ENCODE measurements at places on chromosomes 5 and 9.

DNA sequence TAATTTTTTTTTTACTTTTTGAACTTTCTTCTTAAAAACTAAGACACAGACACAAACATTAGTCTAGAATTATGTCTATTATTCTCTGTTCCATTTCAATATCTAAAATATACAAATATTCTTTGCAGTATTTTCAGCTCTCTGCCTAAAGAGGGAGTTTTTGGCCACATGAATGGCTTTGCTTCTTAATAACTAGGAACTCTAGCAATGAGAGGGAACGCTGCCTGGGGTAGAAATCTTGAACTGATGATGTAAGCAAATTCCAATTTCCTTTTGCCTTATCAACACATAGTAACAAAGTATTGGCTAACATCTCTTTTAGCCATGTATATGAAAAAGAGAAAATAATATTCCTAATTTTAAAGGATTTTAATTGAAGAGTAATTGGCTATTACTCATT is 51.9 kb downstream of the SLC25A46 start:
- DNase-seq, result no peak

DNA sequence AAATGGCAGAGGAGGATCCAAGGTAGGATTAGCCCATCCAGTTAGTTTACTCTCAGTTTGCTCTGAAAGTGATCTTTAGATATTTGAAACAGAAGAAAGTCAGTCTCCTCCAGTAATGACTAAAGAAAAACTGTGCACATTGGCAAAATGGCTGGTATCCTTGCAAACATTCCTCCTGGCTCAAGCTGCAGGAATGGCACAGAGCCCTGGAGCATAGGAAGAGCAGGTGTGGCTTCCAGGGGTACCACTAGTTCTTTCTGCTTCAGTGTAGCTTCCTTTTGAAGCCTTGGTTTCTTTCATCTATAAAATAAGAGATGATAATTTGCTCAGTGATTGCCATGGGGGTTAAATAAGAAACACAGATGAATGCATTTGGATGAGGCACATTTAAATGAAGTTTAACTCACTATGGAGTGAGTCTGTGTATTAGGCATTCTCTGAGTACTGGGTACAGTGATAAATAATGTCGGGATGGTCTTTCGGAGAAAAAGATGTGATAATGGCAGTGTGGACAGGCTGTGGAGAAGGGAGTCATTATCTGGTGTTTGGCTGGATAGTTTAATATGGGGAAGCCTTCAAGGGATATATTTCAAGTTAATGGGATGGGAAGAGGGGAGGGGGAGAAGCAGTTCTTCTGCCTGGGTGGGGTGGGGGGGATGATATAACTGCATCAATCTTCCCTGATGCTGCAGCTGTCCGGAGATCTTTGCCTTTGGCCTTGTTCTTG is 217.3 kb upstream of the KLF4 start:
- no peak for DNase-seq

- no peak for DNase-seq
These were observed 68.5 kb downstream of the ANKRD31 start for GRCh38 chr5:75168026-75168735.

DNA sequence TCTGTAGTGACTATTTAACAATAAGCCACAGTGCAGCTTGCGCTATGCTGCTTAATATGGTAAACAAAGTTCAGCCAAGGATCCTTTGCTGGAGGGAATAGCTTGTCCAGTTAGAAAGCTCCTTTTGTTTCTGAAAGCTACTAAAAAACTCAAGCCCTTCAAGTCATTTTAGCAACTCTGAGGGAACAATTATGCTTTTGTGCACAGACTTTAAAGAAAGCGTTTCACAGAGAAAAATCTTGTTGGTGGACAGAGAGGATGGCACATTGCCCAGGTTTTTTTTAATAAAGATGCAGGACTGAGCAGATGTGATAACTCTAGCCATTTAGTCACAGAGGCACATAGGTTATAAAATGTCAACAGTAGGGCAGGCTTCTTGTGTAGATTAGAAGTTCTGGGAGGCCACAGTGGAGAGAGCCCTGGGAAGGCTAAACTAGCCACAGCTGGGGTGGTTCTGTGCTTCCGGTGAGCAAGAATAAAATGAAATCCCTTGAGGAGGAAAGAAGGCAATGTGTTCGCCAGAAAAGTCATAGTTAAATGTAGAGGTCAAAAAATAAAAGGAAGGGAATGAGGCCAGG is 63.4 kb downstream of the ALDH7A1 start:
- DNase-seq, result no peak

GRCh38 chr9:134891713-134892112 is 11.1 kb downstream of the FCN2 start:
- DNase-seq, result no peak

- no peak for DNase-seq
These were observed 9.9 kb upstream of the GLIS3 start for GRCh38 chr9:4309806-4310205.

GRCh38 chr5:122730037-122730436 is 44.8 kb upstream of the SNX2 start:
- no peak for DNase-seq

DNA sequence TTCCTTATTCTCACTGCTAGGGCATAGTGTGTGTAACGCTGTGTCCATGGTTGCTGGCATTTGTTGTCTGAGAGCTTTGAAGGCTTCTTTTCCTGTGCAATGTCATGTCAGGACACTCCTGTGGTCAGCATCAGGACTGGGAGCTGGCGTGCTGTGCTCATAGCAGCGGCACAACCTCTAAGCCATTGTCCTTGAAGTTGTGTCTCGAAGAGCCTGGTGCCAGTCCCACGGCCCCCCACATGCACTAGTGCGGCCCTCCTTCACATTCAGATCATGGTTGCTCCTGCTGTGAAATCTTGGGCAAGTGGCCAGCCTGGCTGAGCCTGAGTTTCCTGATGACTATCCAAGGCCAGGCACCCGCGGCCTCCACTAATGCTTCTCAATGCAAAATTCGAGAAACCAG is 32.4 kb downstream of the PDZD2 start:
- DNase-seq, result no peak

DNA sequence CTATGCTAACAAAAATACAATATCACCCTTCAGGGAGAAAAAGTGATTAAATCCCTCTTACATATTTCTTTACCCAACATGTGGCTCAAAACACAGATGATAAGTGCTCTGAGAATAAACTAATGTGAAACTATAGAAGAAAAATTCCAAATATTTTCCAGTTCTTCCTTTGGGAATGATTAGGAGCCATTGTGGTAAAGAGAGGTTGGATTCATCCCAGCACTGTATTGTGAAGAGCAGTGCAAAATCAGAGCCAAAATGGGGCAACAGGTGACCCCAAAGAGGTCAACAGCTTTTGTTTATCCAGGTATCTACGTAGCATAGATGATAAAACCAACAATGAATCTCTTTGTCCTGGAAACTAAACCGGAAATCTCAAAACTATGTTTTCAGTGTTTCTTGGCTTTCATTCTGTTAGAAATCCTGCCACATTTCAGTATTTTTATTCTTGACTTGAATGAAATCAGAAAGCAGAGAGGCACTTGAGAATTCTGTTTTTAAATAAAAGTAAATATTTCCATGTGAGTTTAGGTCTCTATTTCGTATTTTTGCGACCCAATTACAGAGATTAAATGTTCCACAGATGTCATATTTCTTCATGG is 120.4 kb upstream of the FST start:
- no peak for DNase-seq

GRCh38 chr9:137482094-137482781 is 23.1 kb upstream of the NSMF start:
- DNase-seq, result no peak

DNA sequence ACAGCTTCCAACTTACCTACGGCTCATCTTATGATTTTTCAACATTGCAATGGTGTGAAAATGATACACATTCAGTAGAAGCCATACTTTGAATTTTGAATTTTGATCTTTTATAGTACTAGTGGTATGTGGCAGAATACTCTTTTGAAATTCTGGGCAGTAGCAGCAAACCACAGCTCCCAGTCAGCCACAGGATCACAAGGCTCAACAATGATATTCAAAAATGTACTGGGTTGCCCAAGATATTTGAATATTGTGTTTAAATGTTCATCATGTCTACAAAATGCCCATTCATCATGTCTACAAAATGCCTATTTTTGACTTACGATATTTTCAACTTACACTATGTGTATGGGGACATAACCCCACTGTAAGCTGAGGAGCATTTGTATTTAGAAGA is 81.3 kb upstream of the PRR16 start:
- no peak for DNase-seq

DNA sequence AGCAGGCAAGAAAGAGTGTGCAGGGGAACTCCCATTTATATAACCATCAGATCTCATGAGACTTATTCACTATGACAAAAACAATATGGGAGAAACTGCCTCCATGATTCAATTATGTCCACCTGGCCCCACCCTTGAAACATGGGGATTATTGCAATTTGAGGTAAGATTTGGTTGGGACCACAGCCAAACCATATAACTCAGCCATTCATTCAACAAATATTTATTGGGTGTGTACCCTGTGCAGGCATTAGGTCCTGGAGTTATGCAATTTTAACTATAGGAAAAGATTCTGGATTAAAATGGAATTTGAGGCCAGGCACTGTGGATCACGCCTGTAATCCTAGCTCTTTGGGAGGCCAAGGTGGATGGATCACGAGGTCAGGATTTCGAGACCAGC is 124.2 kb upstream of the GAS1 start:
- DNase-seq, result no peak

GRCh38 chr9:32518276-32518675 is 7.7 kb downstream of the RIGI start:
- DNase-seq, result no peak

- peak; percentile 1 for DNase-seq
These were observed 24.7 kb upstream of the NUDT12 start for GRCh38 chr5:103587185-103587748.

DNA sequence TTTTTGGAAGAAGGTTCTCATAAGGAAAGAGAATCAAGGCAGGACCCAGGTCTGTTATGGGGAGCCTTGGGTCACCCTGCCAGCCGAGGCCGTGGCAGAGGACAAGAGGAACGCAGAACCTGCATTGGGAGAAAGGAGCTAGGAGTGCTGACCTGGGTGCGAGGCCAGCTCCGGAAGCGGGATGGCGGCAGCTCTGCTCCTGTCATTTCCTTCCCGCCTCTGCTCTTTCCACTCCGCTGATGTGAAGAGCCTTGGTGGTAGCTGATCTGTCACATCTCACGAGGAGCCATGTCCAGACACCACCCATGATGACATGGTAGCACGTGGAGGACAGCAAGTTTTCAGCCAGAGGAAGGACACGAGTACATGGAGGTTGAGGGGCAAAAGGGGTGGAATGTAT is 109.5 kb upstream of the COL5A1 start:
- no peak for DNase-seq

GRCh38 chr9:76322810-76323209 is 71.4 kb downstream of the RFK start:
- DNase-seq, result no peak

- no peak for DNase-seq
These were observed 254.2 kb upstream of the NR4A3 start for GRCh38 chr9:99567436-99567835.

DNA sequence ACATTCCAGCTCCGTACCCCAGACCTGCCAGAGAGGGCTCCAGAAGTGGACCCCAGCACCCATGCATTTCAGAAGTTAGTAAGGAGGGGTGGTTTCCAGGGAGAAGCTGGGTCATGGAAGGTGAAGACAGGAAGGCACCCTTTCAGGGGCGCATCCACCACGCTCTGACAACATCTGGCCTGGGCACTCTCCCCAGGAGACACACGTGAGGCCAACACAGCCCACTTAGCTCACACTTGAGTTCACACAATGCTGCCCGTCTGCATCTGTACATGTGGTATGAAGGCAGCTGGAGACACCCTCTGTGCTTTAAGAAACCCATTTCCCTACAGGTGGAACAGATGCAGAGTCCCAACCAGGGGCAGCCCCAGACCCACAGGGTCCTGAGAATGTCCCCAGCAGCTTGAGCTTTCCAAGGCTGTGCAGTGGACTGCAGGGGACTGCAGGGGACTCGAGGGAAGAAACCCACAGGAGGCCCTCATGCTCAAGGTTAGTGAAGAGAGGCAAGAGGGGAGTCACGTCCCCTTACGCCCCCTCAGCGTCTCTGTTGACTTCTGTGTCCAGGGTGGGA is 326.8 kb upstream of the IRX1 start:
- DNase-seq, result no peak

- no peak for DNase-seq
These were observed 111.2 kb downstream of the SV2C start for GRCh38 chr5:76194340-76194739.

DNA sequence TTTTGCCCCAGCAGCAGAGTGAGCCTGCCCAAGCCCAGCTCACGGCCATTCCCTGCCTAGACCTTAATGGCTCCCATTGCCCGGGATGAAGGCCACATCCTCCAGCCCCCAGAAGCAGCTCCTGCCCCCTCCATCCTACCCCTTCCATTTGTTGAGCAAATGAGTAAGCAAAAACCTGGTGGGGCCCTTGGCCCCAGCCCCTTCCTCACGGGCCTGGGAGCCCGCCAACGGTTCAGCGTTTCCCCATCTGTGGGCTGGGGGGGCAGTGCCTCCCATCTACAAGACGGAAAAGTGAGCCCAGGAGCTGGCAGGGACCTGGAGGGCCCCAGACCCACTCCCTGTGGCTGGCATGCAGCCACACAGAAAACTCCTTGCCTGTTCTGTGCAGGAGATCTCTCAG is 4.4 kb downstream of the CCDC187 start:
- DNase-seq, result no peak

- DNase-seq, result no peak
These were observed 266.5 kb upstream of the ITGA1 start for GRCh38 chr5:52521236-52521635.

DNA sequence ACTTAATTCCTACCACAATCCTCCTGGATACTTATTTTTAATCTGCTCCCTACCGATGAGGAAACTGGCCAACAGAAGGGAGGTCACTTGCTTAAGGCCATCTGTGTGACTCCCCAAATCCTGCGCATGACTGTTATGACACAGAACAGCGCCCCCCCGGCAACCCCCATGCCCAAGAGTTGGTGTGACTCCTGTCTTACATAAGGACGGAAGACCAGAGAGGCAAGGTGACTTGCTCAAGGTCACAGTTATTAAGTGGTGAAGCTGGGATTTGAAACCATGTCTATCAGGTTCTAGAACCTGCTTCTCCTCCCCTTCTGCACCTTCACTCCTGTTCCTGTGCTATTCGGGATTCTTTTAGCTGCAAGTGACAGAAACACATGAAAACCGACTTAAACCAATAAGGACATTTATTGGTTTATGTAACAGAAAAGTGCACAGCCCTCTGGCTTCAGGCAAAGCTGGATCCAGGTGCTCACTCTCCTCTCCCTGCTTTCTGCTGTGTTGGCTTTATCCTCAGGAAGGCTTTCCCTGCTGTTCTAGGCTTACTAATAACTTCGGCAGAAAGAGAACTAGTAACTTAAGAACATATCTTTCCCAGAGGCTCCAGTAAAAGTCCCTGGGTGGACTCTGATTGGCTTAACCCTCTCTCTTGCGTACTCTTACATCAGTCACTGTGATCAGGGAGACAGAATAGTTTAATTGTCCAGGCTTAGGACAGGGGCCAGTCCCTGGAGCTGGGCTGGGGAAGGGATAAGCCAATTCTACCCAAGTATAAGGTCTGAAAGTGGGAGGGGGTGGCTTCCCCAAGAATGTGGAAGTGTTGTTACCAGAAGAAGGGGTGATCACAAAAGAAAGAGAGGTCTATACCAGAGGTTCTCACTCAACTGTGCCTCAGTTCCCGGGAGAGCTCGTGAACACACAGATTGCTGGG is 43.7 kb downstream of the FGF18 start:
- DNase-seq, result no peak

- no peak for DNase-seq
These were observed 265.4 kb downstream of the RASEF start for GRCh38 chr9:82797534-82797933.
